ENCODE measurements at places on chromosomes 5 and 9. TPM values are rescaled to one million over a fixed set of nuclear protein-coding genes. Genes with fewer than 3 reads are reported as not detected.

Gene PLPPR1
- total RNA-seq, result 2.5 TPM

- DNase-seq, result no peak
These were observed 54.7 kb upstream of the ZFR start for GRCh38 chr5:32499261-32499660.

DNA sequence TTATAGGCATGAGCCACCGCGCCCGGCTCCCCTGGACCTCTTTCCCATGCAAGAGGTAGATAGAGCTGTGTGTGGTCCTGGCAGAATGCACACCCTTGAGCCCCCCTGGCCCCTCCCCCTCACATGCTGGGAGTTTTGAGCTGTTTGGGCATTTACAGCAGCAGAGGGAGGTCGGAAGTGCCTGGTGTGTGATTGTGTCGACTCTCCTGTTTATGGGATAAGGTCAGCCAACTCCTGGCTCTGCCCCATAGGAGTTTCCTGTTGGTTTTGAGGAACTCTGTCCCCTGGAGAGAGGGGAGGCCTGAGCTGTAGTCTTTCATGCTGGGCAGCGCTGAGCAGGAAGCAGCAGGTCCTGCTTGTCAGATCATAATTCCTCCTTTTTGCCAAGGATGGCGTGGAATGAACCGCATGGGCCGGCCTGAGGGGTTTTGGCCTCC is 6.0 kb downstream of the LRRC8A start:
- DNase-seq, result no peak

DNA sequence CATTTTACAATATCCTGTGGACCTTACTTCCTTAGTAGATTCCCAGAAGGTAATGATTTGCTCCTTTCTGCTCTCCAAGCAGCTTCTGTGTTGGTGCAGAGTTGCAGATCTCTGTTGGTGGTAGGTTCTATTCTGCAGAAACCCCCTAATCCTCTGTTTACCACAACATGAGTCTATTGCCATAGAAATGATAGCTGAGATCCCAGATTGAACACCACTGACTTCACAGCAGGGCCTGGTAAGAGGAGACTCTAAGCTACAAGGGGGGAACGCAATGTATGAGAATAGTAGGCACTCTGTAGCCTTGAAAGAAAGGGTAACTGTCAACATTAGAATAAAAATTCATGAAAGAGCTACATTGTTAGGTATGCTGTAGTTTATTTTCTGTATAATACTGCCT is 59.5 kb downstream of the MUSK start:
- no peak for DNase-seq

DNA sequence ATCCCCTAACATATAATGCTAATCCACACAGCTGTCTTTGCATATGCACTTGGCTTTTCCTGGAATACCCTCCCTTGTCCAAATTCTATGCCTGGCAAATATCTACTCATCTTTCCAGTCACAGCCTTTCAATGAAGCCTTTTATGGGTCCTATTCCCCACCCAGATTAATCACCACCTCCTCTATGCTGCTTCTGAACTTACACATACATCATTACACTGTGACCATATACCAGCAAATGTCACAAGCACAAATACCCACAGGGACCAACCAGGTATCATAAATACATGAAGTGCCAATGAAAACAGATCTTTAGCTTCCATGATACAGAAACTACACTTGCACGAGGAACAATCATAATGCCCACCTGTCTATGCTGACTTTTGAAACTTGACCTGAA is 22.3 kb downstream of the LPAR1 start:
- DNase-seq, result no peak

- DNase-seq, result no peak
These were observed 1.4 kb downstream of the MEF2C start for GRCh38 chr5:88881571-88881971.

GRCh38 chr9:5263351-5264218 is 32.4 kb downstream of the INSL4 start:
- no peak for DNase-seq

GRCh38 chr9:31325778-31326177 is 1058.7 kb upstream of the ACO1 start:
- no peak for DNase-seq

DNA sequence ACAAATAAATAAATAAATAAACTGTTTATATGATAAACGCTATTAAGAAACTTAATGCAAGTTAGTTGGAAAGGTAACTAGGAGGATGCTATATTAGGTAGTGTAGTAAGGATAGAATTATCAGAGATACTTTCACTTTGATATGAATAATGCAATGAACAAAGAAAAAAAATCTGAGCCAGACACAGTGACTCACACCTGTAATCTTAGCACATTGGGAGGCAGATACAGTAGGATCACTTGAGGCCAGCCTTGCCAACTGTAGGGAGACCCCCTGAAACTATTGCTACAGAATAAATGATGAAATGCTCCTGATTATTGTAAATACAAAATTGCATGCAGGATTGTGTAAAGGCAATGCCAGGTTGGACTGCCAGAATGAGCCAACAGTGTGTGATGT is 109.2 kb downstream of the ANXA2R start:
- no peak for DNase-seq

GRCh38 chr9:35273591-35273990 is 111.8 kb downstream of the UNC13B start:
- no peak for DNase-seq

DNA sequence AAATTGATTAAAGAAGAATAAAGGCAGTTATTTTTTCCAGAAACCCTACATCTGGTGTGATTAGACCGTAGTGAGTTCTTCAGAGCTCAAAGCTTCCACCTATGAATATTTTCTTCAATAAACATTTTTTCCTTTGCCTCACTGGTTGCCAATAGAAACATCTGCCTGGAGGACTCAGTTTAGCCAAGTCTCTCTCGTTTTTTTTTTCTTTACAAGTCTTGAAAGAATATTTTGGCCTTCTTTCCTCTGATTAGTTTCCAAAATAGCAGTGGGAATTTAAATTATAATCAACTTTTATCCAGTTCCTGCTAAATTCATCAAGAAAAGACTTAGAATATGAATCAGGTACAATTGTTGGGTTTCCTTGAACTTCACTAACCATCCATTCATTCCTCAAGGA is 897.5 kb downstream of the TLE1 start:
- DNase-seq, result no peak

DNA sequence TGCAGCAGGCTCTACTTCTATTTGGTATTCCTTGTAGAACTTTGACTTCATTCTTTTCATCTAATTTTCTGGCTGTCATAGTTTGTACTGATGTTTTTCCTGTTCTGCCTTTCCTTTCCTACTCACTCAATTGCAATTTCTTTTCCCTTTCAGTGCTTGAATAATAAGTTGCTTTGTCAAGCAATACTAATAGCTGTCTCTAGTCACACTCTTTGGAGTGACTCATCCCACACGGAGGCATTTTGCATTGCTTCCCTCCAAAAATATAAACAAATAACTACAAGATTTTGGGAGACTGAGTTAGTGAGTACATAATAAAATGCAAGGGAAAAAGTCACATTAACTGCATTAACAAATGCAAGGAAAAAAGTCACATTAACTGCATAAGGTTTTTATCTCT is 465.9 kb downstream of the CDH9 start:
- no peak for DNase-seq

GRCh38 chr5:122500245-122501088 is 188.4 kb downstream of the SNCAIP start:
- DNase-seq, result peak; percentile 67

GRCh38 chr9:111305914-111306313 is 24.1 kb downstream of the OR2K2 start:
- DNase-seq, result no peak

GRCh38 chr9:88820055-88820454 is 171.2 kb upstream of the S1PR3 start:
- no peak for DNase-seq

DNA sequence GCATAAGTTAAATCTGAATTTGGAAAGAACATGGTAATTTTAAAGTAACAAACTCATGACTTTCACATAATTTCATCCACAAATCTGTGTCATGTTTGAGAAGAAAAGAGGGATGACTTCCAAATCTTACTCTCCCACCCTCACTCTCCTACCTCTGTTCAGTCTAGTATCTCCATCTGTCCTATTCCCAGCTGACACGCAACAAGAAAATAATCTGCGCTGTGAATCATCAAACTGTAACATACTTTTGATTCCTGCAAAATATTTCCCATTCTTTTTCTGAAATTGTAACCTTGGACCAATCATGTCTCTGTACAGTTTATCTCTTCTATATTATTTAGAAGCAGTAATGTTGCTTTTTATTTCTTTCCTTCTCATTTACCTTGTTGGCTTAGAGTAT is 91.4 kb downstream of the SLC12A2 start:
- no peak for DNase-seq

Measured in testis (tissue), 5 donors.